ENCODE measurements at places on chromosomes 13 and 19. TPM values are rescaled to one million over a fixed set of nuclear protein-coding genes. Genes with fewer than 3 reads are reported as not detected.

DNA sequence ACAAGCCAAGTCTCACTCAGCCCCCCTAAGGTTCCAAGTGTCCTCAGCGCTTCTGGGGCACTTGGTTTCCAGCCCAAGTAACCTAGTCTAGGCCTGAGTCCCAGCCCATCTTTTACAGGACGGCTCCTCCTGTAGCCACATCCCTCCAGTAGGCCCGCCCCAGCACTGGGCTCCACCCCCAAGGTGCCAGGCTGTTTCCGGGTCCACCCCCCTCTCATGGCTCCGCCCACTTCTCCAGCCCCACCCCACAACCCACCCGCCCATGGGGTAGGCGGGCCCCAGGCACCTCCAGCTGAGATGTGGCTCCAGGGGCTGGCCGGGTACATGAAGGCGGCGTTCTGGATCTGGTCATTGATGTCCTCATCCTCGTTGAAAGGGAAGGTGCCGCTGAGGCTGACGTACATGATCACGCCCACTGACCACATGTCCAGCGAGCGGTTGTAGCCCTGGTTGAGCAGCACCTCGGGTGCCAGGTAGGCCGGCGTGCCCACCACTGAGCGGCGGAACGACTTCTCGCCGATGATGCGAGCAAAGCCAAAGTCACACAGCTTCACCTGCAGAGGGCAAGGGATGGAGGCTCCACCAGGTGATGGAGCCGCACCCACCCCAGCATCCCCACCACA, 17.2 kb upstream of the DACT3 start:
- DNase-seq, result peak; percentile 45
- H3K27me3 ChIP-seq, result no peaks in the 10 kb centered on the region
- H3K4me3 ChIP-seq, result no peak overlapping the region
- H3K4me1 ChIP-seq, result no peaks in the 10 kb centered on the region

DNA sequence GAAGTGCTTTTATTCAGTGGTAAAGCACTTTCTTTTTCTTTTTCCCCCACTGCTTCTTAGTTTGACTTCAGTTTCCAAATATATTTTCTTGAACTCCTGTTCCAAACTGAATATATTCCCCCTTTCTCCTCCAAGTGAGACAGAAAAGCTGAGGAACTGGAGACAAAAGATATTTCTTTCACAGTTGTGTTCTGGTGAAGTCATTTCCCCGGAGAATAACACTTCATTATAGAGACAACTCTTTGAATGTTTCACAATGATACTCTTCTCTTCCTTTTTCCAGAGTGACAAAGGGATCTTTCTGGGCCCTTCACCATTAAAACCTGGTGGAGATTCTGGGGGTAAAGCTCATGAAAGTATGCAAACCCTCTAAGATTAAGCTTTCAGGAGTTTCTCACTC, 860.8 kb upstream of the SLITRK5 start:
- no peak overlapping the region for H3K4me3 ChIP-seq
- no peaks in the 10 kb centered on the region for H3K27me3 ChIP-seq
- no peak for DNase-seq

- H3K36me3 ChIP-seq, result no peaks in the 10 kb centered on the region
- H3K4me3 ChIP-seq, result no peak overlapping the region
Measured at GRCh38 chr19:51271067-51271466, 20.2 kb downstream of the SIGLECL1 start.

GRCh38 chr13:111093634-111094033, 21.5 kb upstream of the ARHGEF7 start:
- no peaks in the 10 kb centered on the region for H3K36me3 ChIP-seq
- H3K27ac ChIP-seq, result no peak overlapping the region
- no peaks in the 10 kb centered on the region for H3K4me1 ChIP-seq
- peaks cover 25% of the 10 kb centered on the region for H3K27me3 ChIP-seq
- DNase-seq, result no peak
- H3K4me3 ChIP-seq, result no peak overlapping the region

DNA sequence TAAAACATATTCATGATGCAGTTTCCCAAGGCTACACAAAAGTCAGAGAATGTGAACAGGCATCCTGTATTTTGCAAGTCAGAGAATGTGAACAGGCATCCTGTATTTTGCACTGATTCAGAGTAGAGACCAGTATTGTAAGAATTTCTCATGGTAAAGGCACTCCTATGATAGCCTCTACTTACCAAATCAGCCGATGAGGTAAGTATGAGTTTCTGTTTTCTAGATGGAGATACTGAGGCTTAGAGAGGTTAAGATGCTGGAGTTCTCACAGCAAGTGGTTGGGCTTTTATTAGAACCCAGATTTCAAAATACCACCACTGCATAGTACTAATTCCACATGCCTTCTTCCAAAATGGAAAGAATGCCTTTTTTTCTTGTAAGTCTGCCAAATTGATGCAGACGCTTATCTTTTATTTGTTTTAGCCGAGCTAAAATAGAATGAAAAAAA, 12.3 kb downstream of the TPT1 start:
- no peak overlapping the region for H3K4me3 ChIP-seq
- no peaks in the 10 kb centered on the region for H3K36me3 ChIP-seq
- DNase-seq, result no peak
- peaks cover 17% of the 10 kb centered on the region for H3K4me1 ChIP-seq
- H3K27me3 ChIP-seq, result no peaks in the 10 kb centered on the region

GRCh38 chr13:35700671-35701070, 224.2 kb upstream of the MAB21L1 start:
- peaks cover 6% of the 10 kb centered on the region for H3K4me1 ChIP-seq
- no peak for DNase-seq
- no peaks in the 10 kb centered on the region for H3K27me3 ChIP-seq
- H3K27ac ChIP-seq, result peak overlapping the region; percentile 53

LRRC63 gene
- not detected for total RNA-seq

ZC3H4 gene
- total RNA-seq, result 38.8 TPM

KLK4 gene
- not detected for total RNA-seq

LYPD5 gene
- not detected for total RNA-seq
